ENCODE measurements at places on chromosomes 13 and 19. TPM values are rescaled to one million over a fixed set of nuclear protein-coding genes. Genes with fewer than 3 reads are reported as not detected.

Gene IFNL1
- not detected for total RNA-seq

Gene PSG7
- not detected for total RNA-seq

Gene KCTD4
- total RNA-seq: not detected

GRCh38 chr13:113588394-113589111 is 4.0 kb downstream of the TFDP1 start:
- peak; percentile 30 for DNase-seq

- DNase-seq: peak; percentile 99
Observed at GRCh38 chr19:2427429-2428320, at the start of gene TIMM13. TSS of gene TIMM13 (minus strand) at chr19:2427586. CDS start at chr19:2427533, 53 bp downstream.

DNA sequence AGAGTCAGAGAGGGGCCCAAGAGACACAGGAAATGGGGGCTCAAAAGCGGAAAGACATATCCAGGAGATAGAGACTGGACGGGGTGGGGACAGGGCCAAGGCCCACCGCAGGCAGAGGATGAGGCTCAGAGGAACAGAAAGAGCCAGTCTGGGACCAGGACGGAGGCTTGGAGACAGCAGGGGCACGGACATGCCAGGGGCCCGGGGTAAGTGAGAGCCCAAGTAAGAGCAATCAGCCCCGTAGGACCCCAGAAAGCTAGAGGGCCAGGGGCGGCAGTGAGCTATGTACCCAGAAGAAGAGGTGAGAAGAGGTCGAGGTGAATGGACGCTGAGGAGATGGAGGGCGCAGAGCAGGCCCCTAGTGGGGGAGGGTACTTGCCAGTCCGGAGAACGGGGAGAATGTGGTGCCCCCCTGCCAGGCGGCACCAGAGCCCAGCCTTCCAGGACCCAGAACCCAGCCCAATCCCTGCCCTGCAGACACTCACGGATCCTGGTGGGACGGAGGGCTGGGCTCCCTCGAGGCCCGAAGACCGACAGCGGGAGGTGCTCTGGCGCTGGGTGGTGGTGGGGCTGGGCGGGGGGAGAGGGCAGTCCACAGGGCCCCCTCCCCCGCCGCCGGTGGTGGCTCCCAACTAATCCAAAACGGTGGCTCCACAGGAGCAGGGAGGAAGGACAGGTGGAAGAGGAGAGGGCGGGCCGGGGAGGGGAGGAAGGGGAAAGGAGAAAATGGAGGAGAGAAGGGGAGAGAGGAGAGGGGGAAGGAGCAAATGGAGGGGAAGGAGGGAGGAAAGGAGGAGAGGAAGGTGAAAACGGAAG is 1.0 kb downstream of the GRIK5 start:
- no peak for DNase-seq
